ENCODE measurements at places on chromosomes 2 and 18. TPM values are rescaled to one million over a fixed set of nuclear protein-coding genes. Genes with fewer than 3 reads are reported as not detected.

GRCh38 chr18:12921178-12921577 is 26.6 kb upstream of the SEH1L start:
- no peak for DNase-seq

DNA sequence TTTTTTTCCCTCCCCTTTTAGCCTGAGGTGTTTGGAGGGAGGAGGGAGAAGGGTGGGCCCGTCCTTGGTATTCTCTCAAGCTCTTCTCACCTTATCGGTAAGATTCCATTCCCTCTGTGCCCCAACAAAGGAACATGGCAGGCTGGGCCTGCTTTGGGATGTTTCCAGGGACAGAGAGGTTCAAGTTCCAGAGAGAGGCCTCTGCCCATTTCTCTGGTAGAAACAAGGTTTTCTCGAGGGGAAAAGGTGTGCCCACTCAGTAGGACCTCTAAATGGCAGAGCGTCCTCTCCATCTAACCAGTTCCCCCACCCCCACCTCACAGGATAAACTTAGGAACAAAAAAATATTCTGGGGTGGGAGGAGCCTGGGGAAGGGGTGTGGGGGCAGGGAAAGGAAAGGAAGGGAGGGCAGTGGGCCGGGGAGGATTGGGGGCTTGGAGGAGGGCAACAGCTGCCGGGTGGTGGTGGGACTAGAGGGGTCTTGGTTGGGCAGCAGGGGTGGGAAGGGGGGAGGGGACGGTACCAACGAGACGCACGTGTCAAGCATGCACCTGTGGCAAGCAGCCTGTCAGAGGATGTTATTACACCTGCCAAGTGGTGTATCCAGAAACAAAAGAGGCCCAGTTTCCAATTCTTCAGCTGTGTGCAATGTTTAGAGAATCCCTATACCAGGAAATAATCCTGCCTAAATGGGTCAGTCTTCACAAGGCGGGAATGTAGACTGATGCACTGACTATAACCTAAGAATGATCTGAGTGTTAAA is 2.1 kb downstream of the PCBP1 start:
- peak; percentile 72 for DNase-seq

DNA sequence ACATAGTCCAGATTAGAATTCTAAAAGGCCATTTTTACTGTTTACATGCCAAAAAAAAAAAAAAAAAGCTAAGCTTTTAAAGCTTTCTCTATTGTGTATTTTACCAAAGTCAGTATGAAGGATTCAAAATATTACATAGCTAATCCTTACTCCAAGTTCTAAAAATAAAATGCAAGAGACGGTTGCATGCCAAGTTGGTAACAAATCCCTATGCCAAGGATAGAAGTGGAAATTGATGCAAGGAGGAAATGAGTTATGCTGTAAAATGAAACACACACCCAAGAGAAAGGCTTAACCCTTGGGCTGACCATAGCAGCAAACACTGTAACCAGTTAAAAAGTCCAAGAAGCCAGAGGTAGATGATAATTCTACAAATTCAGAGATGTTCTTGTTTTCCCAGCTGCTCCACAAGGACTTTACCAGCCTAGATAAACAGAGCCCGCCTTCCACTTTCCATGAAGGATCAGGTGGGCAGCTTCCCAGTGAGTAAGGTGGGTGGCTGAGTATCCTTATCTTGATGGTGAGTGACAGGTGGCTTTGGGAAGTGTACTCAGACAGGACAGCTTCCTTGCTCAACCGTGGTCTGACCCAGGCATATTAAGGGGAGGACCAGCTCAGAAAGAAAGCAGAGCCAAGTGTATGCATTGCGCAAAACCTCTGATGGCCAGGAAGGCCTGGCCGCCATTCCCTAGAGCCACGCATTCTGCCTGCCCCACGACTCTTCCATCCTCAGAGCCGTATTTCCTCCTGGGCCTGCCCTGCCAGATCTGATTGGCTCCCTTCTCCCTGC is 34.4 kb downstream of the ATP8B1 start:
- DNase-seq: no peak

GRCh38 chr2:138267161-138267901 is 234.2 kb upstream of the SPOPL start:
- DNase-seq: no peak

- peak; percentile 90 for DNase-seq
These were observed 27.2 kb downstream of the CLUL1 start for GRCh38 chr18:623761-624620.

DNA sequence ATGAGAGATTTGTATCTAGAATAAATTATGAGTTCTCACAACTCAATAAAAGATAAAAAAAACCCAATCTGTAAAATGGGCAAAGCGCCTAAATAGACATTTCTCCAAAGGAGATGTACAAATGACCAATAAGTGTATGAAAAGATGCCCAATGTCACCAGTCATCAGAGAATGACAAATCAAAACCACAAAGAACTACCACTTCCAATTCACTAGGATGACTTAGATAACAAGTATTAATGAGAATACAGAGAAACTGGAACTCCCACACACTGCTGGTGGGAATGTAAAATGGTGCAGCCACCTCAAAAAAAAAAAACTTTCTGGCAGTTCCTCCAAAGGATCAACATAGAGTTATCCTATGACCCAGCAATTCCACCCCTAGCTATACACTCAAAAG is 17.4 kb upstream of the COL6A3 start:
- no peak for DNase-seq

DNA sequence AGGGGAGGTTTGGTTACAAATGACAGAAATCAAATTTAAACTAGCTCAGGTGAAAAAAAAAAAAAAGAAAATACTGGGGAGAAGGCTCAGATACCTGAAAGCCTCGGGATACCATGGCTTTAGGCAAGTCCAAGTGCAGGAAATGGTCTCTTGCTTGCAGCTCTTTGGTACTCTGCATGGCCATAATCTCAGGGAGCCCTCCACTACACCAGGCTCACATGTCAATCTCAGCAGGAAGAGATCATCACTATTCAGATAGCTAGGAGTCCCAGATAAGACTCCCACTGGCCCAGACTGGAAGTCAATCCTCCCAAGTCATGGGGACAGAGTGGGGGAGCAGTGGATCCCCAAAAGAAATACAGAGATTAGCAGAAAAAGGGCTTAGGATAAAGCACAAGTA is 64.8 kb upstream of the RALBP1 start:
- DNase-seq: no peak

- no peak for DNase-seq
These were observed 8.2 kb upstream of the SPOPL start for GRCh38 chr2:138493334-138493733.

GRCh38 chr18:8657873-8658470 is 47.4 kb upstream of the MTCL1 start:
- no peak for DNase-seq

DNA sequence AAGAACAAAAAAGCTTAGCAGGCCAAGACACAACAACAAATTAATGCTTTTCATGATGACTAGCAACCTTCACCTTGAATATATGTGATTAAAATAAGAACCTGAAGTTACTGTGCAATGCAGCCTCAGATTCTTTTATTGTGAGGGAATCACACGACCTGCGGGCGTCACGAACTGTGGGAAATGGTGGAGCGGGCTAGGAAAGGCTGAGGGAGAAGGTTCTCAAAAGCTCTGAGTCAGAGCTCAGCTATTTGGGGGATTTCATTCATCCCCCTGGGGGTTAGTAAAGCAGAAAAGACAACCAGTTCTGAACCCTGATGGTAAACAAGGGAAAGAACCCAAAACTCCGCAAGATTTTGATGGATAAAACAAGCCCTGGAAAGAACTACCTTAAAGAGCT is 89.3 kb upstream of the NCKAP5 start:
- no peak for DNase-seq

DNA sequence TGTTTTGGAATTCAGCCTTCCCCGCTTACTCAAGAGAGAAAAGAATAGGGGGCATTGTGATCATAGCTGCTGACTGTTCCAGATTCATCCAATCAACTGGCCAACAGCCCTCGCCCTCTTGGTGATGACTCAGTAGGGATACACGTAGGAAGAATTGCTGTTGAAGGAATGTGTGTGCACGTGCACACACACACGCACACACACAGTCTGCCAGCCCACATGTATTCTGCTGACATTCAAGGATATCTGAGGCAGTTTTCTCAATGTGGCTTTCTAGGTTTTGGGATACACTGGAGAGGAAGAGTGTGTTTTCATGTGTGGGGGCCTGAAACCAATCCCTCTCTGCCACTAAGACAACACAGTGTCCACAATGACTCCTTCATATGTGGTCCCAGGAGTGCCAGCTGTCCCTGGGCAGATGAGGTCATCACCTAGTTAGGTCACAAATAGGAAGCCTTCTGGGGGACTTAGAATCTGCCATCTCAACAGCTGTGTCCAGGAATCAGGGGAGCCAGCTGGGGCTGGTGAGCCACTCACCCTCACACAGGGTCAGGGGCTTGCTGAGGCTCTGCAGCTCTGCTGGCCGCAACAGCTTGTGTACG is 352.6 kb downstream of the SS18 start:
- no peak for DNase-seq

- no peak for DNase-seq
These were observed 63.7 kb upstream of the ITGA4 start for GRCh38 chr2:181393472-181393871.

GRCh38 chr2:234341306-234341985 is 155.4 kb downstream of the ARL4C start:
- no peak for DNase-seq

DNA sequence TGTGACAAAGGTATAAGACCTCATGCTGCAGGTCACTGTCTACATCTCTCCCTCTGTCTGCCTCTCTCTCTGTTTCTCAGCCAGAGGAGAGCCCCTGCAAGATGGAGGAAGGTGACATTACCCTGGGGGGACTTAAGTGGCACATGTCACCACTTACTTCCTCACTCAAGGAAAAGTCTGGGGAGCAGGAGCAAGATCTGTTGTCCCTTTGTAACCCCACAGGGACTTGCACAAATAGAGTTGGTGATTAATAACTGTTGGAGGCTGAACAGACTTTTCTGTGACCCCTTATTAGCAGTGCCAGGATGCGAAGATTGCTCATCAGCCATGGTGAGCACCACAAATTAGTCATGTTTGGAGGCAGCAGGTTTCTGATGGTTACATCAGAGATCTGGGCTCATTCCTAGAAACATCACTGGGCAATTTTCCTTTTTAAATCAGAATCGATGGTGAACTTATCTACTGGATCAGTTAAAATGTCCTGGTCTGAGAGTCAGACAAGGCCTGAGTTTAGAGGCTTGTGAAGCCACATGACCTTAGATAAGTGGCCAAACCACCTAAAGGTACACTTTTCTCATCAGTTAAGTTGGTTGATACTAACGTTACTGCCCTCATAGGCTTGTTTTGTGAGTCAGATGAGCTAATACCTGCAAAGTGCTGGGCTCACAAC is 81.2 kb upstream of the LTBP1 start:
- no peak for DNase-seq

DNA sequence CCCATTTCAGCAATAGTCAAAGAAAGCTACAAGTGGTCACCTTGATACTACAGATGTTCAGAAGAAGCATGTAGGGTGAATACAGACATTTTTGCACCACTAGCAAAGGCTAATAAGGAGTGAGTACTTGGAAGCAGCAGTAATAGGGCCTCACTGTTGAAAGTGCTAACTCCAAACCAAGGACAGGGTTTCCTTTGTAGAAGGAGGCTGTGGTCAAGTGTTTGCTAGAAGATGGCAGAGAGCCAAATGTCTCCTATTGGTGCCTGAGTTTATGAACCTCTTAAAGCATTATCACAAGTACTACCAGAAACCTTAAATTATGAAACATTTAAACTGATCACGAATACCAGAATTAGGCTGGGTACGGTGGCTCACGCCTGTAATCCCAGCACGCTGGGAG is 308.1 kb downstream of the ZEB2 start:
- no peak for DNase-seq

GRCh38 chr2:39525636-39526412 is 88.7 kb upstream of the MAP4K3 start:
- no peak for DNase-seq

- no peak for DNase-seq
These were observed 4.6 kb upstream of the SPEG start for GRCh38 chr2:219429958-219430606.

- DNase-seq: no peak
These were observed 671.6 kb upstream of the ACVR2A start for GRCh38 chr2:147173189-147173581.

Gene RAPGEF4
- 1.2 TPM for total RNA-seq

Gene PTH2R
- total RNA-seq: not detected

Gene CNOT11
- 56.7 TPM for total RNA-seq

Gene YES1
- total RNA-seq: 52.2 TPM

Gene ANKAR
- 14.1 TPM for total RNA-seq

Gene CSRNP3
- 4.6 TPM for total RNA-seq

Gene CEBPZ
- total RNA-seq: 30.8 TPM

Gene C2orf81
- 2.3 TPM for total RNA-seq

Gene CFC1
- total RNA-seq: 0.28 TPM

All from mucosa of descending colon (tissue), 3 donors.